ENCODE measurements at places on chromosomes 1 and 21.

DNA sequence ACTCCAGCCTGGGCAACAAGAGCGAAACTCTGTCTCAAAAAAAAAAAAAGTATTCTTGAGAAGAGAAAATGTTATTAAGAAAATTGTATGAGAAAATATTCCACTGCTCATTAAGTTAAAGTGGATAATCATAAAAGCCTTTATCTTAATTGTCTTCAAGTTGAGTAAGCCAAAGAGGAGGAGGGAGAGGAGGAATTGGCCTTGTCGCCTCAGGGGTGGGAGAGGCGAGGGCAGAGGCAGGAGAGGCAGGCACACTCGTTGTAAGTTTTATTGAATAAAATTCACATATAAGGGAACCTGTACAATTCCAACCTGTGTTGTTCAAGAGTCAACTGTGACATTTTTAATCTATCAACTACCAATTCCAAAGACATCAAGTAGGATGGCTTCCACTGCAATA is 820.3 kb downstream of the USP25 start:
- DNase-seq, result no peak

DNA sequence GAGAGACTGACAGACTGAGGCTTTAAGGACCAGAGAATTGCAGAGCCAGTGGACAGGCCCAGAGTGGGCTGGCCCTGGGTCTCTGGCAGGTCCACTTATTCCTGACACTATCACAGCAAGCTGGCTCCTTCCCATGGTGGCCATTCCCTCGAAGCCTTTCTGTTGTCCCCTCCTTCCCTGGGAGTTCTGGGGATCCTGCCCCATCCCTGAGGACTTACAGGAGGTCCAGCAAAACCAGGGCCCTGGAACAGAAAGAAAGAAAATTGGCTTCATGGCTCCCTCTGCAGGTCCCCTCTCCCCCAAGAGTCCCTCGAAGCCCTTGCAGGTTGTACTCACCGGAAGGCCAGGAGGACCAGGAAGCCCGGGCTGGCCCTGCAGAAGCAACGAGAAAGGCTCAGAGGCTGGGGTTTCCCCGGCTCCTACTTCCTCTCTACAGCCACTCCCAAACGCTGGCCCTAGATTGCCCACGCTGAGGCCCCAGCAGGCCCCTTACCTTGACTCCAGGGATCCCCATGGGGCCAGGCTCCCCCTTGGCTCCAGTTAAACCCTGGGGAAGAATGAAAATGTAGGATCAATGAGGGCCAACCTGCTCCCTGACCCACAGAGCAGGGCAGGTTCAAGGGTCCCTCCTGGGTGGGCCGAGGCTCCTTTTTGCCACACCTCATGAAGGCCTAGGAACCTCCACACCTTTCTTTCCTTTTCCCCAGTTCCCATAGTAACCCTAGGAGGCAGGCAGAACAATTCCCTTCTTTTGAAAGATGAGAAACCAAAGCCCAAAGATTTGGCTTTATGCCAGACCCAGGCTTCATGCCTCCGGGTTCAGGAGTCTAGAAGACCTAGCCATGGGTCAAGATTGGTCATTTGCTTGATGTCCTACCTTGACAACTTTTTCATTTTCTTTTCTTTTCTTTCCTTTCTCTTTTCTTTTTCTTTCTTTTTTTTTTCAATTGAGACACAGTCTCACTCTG is 4.6 kb downstream of the COL9A2 start:
- no peak for DNase-seq

GRCh38 chr21:26965040-26965906 is 1.6 kb downstream of the ADAMTS5 start:
- DNase-seq, result no peak

- DNase-seq, result no peak
These were observed 6.8 kb downstream of the HIPK1 start for GRCh38 chr1:113935970-113936369.

DNA sequence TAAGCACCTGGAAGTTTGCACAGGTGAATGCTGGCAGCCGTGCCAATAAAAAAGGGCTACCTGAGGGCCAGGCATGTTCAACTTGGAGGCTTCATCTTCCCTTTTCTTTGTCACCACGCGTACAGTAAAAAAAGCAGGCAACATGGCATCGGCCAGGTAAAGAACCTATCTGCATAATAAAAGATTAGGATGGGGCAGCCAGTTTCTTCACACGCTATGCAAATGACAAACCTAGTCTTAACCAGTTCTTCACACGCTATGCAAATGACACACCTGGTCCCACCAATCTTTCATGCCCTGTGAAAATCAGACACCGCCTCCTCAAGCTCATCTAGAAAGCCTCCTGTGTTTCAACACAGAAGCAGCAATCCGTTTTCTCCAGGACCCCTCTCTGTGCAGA is 413.4 kb downstream of the HLX start:
- no peak for DNase-seq

GRCh38 chr1:1777583-1777899 is 729 bp downstream of the NADK start:
- no peak for DNase-seq

GRCh38 chr1:184019069-184019468 is 18.5 kb downstream of the COLGALT2 start:
- DNase-seq, result no peak

- no peak for DNase-seq
These were observed 358.4 kb upstream of the SGIP1 start for GRCh38 chr1:66175581-66175980.

DNA sequence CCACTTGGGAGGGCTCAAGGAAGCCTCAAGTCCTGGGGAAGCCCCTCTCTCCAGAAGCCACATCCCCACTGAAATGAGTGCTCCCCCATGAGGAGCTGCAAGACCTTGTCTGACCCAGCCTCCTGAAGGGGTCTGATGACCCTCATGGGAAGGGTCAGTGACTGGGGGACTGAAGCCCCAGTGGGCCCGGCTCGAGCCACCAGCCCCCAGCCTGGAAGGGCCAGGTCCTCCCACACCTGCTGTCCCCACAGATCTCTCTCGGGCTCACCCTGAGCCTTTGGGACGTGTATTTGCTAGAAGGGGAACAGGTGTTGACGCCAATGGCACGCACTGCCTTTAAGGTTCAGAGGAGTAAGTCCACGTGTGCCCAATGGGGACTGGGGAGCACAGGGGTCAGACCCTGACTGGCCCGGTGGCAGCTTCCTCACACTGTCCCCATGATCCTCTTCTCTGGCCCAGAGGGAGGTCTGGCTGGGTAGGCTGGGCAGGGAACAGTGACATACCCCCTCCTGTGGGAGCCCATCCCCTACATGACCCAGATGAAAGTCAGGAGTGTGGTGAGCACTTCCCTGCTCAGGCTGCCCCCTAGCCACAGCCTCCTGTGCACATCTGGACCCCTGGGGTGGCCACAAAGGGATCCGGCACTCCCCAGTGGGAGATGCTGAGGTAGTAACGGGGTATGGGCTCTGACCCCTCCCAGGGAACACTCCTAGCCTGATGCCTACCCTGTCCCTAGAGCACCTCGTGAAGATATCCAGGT is 12.4 kb upstream of the SRARP start:
- no peak for DNase-seq

GRCh38 chr1:83970114-83970513 is 28.8 kb downstream of the TTLL7 start:
- DNase-seq, result no peak

DNA sequence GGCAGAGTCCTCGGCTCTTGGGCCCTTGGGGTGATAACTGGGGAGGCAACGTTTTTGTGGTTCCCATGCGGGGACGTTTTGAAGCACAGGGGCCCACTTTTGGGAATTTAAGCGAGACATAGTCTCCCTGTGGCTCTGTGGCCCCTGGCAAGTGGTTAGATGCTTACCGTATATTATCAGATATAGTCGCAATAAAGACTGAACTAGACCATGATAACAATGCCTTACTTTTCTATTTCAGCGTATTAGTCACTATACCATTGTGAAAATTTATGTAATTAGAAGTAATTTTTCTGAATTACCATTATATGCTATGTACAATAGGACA is 538 bp upstream of the RCAN1 start:
- no peak for DNase-seq

- DNase-seq, result no peak
These were observed 9.6 kb downstream of the TRIM11 start for GRCh38 chr1:228396770-228397662.

DNA sequence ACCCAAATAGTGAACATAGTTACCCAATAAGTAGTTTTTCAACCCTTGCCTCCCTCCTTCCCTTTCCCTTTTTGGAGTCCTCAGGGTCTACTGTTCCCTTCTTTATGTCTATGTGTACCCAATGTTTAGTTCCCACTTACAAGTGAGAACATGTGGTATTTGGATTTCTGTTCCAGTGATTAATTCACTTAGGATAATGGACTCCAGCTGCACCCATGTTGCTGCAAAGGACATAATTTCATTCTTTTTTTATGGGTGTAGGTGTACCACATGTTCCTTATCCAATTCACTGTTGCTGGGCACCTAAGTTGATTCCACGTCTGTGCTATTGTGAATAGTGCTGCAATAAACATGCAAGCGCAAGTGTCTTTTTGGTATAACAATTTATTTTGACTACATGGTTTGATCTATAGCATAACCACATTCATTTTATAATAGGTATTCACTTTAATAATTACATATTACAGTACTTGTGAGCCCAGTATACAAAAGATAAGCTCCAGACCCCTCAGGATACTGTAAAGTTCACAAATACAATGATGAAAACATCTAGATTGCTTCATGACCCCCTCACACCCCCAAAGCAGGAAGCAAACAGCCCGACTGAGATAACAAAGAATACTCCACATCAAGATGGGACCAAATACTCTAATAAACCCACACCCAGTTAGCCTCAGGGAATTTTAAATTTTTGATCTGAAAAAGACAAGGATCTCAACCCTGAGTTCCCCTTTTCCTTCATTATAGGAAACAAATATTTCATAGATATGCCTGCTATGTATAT is 45.3 kb downstream of the PUM1 start:
- DNase-seq, result no peak

DNA sequence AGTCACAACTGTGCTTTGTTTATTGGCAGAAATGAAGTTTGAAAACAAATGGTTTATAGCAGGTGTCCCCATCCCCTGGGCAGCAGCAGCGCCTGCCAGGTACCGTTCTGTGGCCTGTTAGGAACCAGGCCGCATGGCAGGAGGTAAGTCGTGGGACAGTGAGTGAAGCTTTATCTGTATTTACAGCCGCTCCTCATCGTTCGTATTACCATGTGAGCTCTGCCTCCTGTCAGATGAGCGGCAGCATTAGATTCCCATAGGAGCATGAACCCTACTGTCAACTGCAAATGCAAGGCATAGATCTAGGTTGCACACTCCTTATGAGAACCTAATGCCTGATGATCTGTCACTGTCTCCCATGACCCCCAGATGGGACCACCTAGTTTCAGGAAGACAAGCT is 63.4 kb upstream of the SOD1 start:
- DNase-seq, result no peak

DNA sequence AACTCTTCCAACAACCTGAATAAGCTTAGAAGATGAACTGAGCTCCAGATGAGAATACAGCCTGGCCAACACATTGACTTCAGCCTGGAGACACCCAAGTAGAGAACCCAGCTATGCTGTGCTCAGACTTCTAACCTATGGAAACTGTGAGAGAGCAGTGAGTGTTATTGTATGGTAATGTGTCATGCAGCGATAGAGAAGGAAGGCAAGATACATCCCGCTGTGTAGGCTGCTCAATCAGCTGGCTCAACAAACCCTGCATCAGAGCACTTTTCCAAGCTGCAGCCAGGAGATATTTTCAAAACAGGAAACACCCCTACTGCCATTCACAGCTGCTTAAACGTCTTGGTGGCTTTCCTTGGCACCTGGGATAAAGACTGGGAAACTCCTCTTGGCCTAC is 321.3 kb downstream of the SIPA1L2 start:
- DNase-seq, result no peak

GRCh38 chr1:9161963-9162362 is 33.1 kb upstream of the GPR157 start:
- DNase-seq, result no peak

DNA sequence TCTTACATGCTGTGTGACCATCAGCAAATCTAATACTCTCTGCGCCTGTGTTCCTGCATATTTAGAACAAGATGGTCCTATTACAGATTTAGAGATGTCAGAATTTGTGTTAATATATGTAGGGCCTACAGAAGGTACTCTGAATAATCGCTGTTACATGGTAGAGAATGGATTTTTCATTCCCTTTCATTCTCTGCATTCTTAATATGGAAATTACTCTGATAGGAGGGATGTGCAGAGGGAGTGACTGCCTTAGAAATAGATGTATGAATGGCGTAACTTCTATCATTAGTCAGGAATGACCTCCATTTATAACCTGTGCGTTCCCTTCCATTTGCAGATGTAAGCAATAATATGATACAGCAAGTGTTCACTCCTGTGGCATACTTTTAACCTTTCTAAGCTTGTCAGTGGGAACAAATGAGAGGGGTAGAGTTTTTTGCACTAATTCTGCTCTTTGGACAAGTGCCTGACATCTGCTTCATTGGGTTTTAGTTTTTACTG is 45.6 kb downstream of the MIA3 start:
- DNase-seq, result no peak

DNA sequence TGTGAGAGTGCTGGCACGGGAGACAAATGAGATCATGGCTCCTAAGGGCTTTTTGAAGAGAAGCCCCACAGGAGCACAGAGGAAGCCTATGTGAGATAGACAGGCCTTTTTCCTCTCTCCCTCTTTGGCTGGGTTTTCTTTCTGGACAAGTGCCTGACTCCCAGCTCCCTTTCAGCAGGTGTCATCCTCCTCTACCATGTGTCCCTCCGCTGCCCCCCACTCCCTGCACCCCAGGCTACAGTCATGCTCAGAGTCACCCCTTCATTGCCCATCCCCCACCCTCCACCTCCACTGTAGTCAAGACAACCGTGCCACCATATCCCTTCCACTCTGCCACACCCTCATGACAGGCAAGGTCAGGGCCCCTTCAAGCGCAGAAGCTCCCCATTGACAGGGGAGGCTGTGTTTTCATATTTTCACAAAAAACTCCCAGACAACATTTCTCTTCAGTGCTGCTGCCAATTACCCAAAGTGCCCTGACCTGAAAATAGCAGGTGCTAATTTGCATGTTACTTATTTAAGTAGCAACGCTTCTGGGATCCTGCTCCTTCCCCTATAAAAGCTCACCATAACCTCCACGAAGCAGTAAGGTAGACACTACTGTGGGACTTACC is 92.1 kb upstream of the IPO9 start:
- no peak for DNase-seq

DNA sequence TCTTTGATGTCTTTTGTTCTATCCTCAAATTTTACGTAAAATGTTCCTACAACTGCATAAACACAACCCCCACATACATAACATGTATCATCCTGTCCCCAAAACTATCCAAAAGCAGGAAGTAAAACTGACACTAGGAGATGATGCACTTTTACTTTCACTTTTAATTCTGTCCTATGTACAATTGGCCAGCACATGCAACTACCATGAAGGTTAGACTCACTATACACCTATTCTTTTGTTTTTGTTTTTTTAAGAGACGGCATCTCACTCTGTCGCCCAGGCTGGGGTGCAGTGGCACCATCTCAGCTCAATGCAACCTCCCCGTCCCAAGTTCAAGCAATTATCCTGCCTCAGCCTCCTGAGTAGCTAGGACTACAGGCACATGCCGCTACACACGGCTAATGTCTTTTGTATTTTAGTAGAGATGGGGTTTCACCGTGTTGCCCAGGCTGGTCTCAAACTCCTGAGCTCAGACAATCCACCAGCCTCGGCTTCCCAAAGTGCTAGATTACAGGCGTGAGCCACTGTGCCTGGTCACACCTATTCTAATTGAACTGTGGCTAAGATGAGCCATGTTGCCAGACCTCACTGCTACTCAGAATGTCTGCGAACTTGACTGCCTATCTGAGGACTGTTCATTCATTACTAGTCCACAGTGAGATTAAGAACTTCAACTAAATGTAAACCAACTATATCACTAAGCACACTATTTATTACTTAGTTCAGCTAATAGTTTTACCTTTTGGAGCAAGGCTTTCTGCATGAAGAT is 48.0 kb downstream of the TOR3A start:
- peak; percentile 4 for DNase-seq
